Stimulated activated CD4-positive, alpha-beta T cell treated with anti-CD3 and anti-CD28 coated beads, Interleukin-1b, Interleukin-23, amount 100 ng/mL, for 1 hour (primary cell): ENCODE measurements at places on chromosomes 7 and 10.
A peak's percentile ranks its signal among the peaks of the same experiment; 100 is the strongest.

DNA sequence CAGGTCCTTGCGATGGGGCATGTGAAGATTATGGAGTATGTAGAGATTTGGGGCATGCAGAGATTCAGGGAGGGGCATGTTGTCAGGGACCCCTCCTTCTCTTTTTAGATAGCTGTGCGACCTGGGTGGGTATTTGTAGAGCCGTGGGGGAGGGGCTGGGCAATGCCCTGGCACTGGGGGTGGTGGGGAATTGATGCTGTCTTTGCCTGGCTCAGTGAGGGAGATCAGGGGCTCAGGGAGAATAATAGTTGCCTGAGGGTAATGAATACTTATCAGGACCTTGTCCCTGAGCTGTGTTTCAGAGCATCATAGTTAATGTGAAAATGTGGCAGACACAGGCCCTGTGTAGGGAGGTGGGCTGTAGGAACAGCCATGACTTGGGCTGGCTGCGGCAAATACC, 3.5 kb downstream of the RAMP3 start:
- no peak for DNase-seq

GRCh38 chr10:28837613-28838390, 160.5 kb downstream of the BAMBI start:
- no peak for DNase-seq

DNA sequence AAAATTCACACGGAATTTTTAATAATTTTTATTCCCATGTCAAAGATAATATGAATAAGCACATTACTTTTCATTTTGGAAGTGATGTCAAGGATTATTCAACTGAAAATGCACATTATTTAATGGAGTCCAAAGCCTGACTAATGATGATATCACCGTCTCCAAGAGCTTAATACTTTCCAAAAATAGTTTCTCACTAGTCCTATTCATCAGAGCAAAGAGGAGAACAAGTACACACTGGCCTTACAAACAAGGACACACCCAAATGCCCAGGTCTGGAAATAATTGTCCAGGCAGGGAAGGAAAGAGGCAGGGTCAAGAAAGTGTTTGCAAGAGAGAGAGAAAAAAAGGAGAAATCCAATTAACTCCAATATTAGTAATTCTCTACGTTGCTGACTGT, 216.8 kb upstream of the CCDC6 start:
- no peak for DNase-seq

- no peak for DNase-seq
These were observed 203.1 kb downstream of the ELMO1 start for GRCh38 chr7:37245590-37245989.

- no peak for DNase-seq
These were observed 82.6 kb upstream of the PRKG1 start for GRCh38 chr10:50991456-50992355.

- no peak for DNase-seq
These were observed 96.3 kb downstream of the PRKAG2 start for GRCh38 chr7:151780631-151781030.

- no peak for DNase-seq
These were observed 50.2 kb downstream of the LAMB4 start for GRCh38 chr7:108079648-108080591.

- no peak for DNase-seq
These were observed 112.3 kb downstream of the VWC2 start for GRCh38 chr7:49885593-49886285.

- no peak for DNase-seq
These were observed 15.5 kb upstream of the TRIL start for GRCh38 chr7:28973591-28973990.

GRCh38 chr7:133051066-133051465, 30.8 kb downstream of the CHCHD3 start:
- DNase-seq = no peak

DNA sequence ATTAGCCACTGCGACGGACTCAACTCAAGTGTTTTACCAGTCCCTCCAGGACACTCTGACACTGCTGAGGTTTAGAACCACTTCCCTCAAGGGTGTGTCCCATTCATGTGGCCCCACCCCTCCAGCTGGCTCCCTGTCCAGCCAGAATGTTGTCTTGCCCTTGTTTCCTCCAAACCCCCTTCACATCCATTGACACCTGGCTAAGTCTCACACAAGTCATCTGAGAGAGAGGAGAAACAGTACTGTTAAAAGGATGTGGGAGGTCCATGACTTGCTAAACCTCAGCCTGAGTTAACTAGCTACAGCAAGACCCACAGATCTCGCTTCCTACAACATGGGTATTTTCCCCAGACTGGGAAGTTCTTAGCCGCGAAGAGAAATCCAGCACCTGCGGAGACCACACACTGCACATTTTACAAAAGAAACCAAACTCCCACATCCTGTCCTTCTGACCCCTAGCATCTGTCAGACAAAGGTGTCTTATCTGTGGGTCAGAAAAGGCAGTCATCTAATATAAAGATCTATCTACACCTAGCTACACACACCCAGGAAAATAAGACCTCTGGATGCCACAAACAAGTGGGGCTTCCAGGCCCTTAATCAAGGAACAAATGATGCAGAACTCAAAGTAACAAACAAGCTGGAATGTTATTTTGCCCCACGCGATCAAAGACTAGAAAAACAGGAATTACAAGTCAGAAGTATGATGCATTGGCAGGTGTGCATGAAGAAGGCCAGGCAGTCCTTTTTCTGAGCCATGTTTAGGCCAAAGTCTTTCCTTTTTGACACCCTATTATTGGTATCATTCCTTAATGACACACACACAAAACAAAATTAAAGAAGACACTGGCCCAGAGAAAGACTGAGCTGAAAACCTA, 13.9 kb downstream of the OSBPL3 start:
- no peak for DNase-seq

GRCh38 chr7:17206349-17206905, 92.0 kb upstream of the AHR start:
- no peak for DNase-seq

- no peak for DNase-seq
These were observed 119.9 kb upstream of the RHOBTB1 start for GRCh38 chr10:61063901-61064300.

DNA sequence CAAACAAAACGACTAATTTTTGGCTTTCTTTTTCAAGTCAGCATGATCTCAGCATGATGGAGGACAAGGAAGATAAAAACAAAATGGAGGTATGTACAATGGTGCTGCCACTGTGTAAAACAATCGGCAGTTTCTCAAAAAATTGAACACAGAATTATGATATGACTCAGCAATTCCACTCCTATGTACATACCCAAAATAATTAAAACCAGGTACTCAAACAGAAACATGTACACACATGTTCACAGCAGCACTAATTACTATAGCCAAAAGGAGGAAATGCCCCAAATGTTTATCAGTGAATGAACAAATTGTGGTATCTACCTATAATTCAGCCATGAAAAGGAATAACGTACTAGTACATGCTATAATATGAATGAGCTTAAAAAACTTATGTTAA, 29.9 kb downstream of the SNX13 start:
- DNase-seq = no peak

DNA sequence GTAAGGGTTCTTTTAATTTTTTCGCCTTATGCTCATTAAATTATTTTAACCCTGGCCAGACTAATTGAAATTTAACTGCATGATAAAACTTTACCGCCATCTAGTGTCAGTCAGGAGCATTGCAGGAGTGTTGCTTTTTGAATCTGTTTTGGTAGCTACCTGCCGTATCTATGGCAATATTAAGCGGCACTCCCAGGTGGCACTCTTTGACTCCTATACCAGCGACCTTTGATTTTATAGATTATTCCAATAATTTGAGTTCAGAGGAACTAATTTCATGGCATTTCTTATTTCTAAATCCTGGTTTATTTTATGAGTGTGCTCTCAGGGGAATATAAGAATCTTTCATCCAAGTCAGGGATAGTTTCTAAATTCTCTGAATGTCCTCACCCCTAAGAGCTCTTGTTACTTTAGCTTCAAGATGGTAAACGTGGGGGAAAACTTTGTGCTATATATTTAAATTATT, 198.9 kb downstream of the REEP3 start:
- DNase-seq = peak; percentile 31

DNA sequence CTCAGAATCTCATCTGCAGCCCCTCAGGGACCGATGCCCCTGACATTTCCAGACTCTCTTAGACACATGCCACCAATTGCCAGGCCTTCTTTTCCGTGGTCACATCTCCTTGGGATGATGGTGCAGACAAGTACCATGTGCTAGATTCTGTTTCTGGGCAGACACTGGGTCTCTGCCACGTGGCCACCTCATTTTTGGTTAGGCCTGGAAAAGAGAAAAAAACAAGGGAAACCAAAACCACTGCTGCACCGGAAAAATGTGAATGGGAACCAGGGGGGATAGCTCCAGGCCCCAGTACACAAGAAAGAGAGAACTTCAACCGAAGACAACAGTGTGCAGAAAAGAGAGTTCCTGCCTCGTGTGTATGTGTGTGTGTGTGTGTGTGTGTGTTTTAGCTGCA, 23.0 kb upstream of the MXI1 start:
- DNase-seq = no peak
